Activated CD4-positive, alpha-beta T cell treated with anti-CD3 and anti-CD28 coated beads for 4 hours (primary cell): ENCODE measurements at places on chromosomes 2 and 18.
A peak's percentile ranks its signal among the peaks of the same experiment; 100 is the strongest.

DNA sequence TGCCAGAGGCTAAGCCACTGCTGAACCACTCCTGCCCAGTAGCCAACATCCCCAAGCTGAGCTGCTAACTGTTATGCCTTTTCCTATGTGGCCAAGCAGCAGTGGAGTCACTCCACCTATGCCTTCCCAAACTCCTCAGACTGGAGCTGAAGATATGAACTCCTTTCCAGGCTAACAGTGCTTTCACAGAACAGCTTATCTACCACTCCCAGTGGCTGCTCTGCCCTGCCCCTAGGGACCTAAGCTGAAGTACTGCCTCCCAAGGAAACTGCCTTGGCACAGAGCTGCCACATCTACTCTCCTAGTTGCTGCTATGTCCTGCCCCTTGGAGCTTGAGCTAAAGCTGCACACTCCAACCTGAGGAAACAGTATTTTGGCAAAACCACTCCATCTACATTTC, 275.9 kb downstream of the RBM43 start:
- no peak for DNase-seq

DNA sequence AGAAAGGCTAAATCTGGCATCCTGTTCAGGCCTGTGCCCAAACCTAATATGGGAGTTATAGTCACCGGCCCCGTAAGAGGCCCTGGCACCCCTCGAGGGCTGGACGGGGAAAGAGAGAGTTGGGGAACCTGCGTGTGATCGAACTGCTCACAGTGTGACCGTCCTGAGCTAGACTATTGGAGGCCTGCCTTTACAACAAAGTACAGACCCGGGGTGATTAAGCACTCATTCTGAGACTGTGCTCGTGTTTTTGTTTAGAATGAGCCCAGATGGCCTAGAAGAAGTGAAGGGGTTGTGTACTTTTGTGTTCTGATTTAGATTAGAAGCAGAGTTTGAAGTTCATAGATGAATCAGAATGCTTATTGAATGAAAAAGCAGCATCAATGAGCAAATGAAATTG, 115.3 kb downstream of the ACOXL start:
- no peak for DNase-seq

GRCh38 chr18:55041366-55041765, 82.1 kb upstream of the CCDC68 start:
- DNase-seq, result no peak

DNA sequence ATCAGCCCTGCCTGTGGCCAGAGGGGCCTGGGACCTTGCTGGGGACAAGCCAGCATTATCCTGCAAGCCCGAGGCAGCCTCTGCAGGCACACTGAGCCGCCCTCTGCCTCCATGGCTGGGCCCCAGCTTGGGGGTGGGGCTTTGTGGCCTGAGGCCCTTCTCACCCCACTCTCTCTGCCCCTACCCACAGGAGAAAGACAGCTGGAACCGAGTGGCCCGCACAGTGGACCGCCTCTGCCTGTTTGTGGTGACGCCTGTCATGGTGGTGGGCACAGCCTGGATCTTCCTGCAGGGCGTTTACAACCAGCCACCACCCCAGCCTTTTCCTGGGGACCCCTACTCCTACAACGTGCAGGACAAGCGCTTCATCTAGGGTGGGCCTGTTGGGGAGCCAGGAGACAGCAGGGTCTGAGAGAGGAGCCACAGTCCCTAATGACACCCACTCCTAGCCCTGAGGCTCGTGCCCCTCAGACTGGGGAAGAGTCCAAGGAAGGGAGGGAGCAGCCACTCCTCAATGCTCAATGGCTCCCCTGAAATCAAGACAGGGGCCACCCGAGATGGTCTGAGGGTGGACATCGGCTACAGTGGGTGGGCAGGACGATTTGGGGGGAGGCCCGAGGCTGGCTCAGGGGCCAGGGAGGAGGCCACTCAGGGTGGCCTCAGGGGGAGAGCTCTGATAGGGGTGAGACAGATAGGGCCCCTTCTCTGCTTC, 4.4 kb upstream of the CHRNG start:
- no peak for DNase-seq

DNA sequence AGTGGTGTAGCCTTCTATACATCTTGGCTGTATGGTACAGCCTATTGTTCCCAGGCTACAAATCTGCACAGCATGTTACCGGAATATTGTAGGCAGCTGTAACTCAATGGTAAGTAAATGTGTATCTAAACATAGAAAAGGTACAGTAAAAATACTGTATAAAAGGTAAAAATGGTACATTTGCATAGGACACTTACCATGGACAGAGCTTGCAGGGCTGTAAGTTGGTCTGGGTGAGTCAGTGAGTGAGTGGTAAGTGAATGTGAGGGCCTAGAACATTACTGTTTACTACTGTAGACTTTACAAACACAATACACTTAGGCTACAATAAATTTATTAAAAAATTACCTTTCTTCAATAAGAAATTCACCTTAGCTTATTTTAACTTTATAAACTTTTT, 3.7 kb upstream of the MRPS9 start:
- DNase-seq, result no peak

GRCh38 chr18:59060551-59060950, 79.1 kb upstream of the SEC11C start:
- no peak for DNase-seq

DNA sequence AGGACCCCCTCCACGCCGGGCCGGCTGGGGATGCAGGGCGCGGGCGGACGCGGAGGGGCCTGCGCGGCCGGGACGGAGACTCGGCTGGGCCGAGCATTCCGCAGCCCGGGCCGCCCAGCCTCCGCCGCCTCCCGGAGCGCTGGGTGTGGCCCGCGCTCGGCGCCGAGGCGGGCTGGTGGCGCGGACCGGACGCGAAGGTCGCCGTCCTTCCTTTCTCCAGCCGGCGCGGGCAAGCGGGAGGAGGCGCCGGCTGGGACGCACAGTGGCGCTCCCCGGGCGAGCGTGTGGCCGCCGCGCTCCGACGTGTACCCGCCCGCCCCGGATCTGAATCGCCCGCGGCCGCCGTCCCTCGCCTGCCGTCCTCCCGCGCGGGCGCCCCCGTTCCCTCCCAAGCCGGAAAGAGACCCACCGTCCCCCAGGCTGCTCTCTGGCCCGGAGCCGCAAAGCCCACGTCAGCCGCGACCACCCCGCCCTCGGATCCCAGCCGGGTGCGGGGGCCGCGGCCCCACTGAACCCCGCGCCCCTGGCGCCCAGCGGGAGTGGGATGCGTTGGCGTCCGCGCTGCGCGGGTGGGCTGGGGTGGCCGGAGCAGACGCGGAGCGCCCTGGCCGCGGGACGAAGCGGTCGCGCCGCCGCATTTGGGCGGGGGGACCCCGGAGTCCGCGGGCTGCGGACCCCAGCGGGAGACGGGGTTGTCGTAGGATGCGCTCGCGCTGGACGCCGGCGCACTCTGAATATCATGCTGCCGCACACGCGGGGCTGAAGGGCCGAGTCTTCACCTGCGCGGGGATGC, 634 bp downstream of the SPATS2L start:
- DNase-seq, result peak; percentile 16

GRCh38 chr2:23601301-23601965, 216.5 kb downstream of the KLHL29 start:
- no peak for DNase-seq

DNA sequence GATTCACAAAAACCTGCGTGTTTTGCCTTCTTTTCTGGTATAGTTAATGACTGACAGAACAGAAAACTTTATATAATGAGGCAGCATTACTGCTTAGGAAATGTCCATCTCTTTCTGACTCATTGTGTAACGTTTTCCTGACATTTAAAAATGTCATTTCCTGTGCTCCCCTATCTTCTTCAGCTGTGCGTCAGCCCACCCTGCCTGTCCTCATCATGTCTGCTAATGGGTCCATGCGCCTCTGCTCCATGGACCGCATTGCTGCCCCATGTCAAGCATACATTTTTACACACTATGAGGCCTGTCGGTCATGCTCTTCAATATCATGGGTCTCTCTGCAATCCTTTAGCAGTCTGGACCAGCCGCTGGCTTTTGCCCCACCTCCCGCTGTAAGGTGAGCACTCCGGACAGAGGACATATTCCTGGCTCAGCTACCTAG, 234.3 kb downstream of the CDCA7 start:
- DNase-seq, result no peak
